ENCODE measurements at places on chromosomes 12 and 14.

- no peak for DNase-seq
Observed at GRCh38 chr12:125853670-125854069, 788.4 kb downstream of the AACS start.

DNA sequence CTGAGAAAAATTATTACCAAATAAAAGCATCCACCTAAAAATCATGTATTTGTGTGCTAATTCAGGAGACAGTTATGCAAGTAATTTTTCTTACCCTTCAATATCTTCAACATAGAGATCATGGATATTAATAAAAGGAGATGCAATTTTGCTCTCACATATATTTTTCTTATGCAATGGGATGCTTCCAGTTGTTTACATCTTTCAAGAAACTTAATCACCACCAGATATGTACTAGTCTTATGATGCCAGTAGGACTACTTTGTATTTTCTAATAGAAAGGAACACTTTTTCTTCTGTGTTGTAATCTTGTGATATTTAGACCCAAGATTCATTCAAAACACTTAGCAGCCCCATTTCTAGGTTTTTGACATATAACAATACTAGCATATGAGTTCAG, 107.6 kb downstream of the NAV3 start:
- DNase-seq = no peak

DNA sequence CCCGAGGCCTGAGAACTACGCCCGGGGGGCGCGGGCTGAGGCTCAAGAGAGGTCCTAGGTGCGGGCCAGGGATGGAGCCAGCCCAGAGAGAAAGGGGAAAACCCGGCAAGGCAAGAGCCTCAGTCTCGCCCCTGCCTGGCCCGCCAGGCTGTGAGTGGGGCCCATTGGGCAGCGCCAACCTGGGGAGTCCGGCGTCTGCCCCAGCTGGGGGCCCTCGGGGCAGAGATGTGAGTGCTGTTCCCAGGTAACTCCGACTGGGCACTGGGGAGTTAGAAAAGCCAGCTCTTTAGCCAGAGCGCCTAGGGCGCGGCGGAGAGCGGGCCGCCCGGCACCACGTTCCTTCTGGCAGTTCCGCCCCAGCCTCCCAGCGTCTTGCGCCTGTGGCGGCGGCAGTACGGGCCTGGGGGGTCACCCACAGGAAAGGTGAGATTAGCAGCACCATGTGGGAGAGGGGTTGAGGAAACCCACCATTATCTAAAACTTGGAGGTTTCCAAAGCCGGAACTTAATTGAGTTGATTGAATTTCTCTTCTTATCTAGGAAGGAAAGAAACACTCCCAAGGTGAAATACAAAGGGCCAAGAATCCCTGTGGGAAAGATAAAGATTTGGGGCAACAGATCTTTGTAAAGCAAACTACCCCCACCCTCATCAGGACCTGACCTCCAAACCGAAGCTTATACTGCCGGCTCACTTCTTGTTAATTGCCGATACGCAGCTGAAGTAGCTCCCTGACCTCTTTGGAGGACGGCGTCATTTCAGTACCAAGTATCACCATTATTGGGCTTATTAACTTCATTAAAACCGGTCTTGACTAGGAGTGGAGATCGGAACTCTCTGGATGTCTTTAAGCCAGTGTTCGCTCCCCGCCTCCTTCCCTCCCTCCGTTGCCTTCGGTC, 11.6 kb downstream of the OTX2 start:
- DNase-seq = no peak

- DNase-seq = no peak
Observed at GRCh38 chr14:48936849-48937248, 649.3 kb downstream of the RPS29 start.

GRCh38 chr12:90301561-90302133, 593.0 kb upstream of the ATP2B1 start:
- DNase-seq = no peak
